ENCODE measurements at places on chromosomes 7 and 10.

GRCh38 chr7:6505685-6506559 is 45.3 kb downstream of the GRID2IP start:
- no peak for DNase-seq

DNA sequence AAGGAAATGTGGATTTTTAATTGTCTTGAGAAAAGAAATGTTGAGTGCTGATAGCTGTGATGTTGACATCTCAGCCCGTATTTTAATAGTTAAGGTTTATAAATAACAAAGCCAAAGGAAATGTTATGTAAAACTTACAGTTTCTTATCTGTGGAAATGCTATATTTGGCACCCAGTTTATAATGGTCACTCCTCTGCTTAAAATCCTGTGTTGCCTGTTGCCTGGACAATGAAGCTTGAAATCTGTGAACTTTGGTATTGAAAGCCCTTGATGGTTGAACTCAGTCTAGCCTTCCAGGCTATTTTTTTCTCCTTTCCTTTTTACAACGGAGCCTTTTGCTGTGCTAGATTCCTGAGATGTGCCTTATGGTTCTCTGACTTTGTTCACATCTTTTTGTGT is 46.5 kb downstream of the MCU start:
- no peak for DNase-seq

- DNase-seq, result no peak
These were observed 54.1 kb downstream of the HSPA12A start for GRCh38 chr10:116688241-116688711.

DNA sequence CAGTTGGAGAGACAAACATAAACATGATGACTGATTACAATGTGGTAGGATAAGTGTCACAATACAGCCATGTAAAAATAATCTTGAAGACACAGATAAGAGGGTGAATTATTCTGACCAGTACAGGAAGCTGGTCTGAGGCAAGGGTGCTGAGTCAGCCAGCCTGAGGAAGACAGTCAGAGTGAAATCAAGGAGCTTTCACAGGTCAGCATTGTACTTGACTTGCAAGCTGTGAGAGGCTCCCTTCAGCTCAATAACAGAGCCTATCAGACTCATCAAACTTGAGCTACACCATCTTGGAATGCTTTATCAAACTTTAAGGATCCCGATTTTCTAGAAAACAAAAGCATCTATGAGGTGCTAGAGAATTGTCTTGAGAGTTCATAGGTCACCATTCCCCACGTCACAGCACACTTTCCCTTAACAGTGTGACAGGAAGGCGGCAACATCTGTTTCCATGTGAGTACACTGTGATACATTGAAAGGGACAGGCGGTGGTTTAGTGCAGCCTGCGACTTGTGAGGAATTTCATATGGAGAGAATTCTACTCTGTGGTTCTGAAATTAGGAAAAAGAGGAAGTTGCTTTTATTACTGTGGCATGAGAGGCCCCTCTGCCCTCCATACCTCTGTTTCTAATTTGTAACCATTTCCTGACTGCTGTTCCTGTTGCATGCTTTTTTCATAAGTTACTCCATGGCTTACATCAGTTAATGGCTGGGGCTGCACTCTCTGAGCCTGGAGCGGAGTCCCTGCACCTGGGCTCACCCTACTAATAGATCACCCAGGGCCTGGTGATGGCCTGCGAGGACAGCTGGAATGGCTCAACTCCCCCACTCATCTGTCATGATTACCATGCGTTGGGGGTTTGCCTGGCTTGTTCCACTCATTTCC is 417.1 kb downstream of the SUGCT start:
- no peak for DNase-seq

DNA sequence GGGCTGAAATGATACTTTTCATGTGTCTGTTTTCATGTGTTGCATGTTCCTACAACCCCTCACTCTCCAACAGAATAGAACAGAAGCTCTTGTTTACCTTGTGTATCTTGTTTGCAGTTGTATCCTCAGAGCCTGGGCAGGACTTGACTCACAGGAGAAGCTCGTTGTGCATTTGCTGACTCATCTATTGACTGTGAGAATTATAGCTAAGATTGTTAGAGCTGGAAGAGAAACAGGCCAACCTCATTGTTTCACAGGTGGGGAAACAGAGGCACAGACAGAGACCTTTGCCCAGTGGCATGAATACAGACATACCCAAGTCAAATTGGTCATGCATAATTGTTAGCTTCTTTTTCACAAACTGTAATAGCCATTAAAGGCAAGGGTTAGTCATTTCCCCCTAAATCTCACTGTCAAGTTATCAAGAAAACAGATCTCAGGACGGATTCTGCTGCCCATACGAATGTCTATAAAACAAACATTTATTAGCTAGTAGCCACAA is 4.6 kb upstream of the TSPAN15 start:
- no peak for DNase-seq

- DNase-seq, result no peak
These were observed 683 bp downstream of the INSIG1 start for GRCh38 chr7:155298288-155298833.

Data from stimulated activated CD4-positive, alpha-beta T cell treated with anti-CD3 and anti-CD28 coated beads, TNF-alpha, amount 100 ng/mL, for 1 hour (primary cell).